ENCODE measurements at places on chromosomes 3 and 15.

- no peak for DNase-seq
Measured at GRCh38 chr3:120144267-120144666, 50.0 kb upstream of the GSK3B start.

GRCh38 chr3:122986693-122987179 lies 40.8 kb downstream of the SEMA5B start:
- DNase-seq, result no peak

GRCh38 chr15:80171787-80172186 lies 19.0 kb downstream of the FAH start:
- DNase-seq, result no peak

- DNase-seq, result no peak
Measured at GRCh38 chr3:152281133-152281713, 12.5 kb downstream of the MBNL1 start.

GRCh38 chr15:69854521-69855181 lies 243.1 kb downstream of the TLE3 start:
- DNase-seq, result no peak

DNA sequence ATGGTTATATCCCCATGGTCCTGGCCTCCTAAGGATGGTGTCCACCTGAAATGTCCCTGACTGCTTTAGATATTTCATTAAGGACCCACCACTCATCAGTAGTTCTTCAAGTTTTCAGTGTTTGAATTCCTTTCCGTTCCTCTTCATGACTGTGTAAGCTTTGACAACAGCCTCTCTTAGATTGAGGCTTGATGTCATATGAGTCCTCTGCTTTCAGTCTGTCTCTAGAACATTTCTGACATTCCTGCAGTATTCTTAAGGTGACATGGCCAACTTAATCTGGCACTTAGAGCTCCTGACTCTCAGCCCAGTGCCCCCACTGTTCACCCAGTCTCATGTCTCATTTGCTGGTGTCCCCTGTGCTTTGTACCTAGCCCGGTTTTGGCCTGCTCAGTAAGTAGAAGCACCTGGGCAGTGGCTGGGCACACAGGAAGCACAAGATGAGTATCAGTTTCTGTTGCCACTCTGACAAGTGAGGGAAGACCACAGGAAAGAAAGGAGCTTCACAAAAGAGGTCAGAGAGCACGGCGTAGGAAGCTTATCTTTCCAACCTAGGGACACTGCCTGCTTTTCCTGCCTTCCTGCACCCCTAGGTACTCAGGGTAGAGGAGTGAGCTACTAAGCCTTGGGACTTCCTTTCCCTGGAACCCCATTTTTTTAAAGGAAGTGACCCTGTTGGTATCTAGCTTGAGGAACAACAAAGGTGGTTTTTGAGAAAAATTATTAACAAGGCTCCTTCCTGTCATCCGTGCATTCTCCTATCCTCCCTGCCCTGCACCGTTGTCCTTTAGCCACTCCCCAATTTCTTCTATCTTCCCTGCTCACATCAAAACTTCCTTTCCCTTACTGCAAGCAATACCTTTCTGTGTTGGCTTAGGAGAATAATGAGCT lies 103.1 kb downstream of the KLHL25 start:
- DNase-seq, result no peak

DNA sequence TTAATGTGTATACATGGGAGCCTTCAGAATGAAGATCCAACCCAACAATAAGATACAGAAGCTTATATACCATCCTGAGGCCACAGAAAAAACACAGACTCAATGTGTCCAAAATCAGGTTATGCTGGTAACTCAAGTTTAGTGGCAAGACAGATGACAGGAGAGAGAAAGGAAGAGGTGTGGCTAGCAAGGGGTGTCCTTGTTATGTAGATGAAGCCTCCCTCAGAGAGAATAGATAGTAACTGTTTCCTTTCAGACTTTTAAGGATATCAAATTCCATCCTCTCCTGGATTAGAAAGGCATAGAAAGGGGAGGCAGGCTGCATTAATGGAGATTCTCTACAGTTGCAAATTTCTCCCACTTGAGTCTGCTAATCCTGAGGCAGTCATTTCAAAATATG lies 447.4 kb downstream of the GABRB3 start:
- DNase-seq, result no peak

- DNase-seq, result no peak
Measured at GRCh38 chr15:90037511-90037860, 36.4 kb downstream of the ZNF710 start.

DNA sequence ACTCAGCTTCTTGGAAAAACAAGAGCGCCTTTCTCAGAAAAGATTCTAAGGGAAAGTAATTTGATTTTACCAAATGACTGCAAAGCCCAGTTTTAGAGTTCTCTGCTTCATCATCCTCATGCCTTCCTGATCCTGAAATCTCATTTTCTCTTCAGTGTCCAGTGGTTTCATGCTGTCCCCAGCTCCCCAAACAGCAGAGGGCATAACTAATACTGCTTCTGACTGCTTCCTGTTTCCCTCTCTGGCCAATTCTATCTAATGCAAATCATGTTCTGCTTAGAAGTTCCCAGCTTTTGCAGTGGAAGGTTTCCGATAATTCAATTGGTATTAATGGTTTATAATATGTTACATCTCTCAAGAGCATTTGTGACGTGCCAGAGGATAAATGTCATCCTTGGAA lies 161.1 kb downstream of the CLSTN2 start:
- DNase-seq, result no peak

DNA sequence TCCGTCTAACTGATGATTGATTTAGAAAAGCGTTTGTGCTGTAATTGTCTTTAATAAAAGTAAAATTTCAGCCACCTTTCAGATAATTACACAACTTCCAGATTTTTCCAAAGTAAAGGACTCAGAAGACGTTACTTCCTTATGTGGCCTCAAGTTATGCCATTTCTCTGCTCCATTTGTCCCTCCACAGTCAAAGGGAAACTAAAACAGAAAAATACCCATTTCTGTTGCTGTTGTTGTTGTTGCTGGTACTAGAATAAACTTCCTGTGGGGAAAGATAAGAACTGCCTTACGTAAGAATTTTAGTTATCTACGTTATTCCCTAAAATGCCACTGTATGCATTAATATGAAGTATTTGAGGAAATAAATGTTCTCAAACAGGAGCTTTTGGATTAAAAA lies 153.9 kb downstream of the P3H2 start:
- no peak for DNase-seq

GRCh38 chr15:94375997-94376396 lies 144.6 kb downstream of the MCTP2 start:
- peak; percentile 7 for DNase-seq

- DNase-seq, result no peak
Measured at GRCh38 chr3:25424614-25425013, 3.4 kb upstream of the RARB start.

DNA sequence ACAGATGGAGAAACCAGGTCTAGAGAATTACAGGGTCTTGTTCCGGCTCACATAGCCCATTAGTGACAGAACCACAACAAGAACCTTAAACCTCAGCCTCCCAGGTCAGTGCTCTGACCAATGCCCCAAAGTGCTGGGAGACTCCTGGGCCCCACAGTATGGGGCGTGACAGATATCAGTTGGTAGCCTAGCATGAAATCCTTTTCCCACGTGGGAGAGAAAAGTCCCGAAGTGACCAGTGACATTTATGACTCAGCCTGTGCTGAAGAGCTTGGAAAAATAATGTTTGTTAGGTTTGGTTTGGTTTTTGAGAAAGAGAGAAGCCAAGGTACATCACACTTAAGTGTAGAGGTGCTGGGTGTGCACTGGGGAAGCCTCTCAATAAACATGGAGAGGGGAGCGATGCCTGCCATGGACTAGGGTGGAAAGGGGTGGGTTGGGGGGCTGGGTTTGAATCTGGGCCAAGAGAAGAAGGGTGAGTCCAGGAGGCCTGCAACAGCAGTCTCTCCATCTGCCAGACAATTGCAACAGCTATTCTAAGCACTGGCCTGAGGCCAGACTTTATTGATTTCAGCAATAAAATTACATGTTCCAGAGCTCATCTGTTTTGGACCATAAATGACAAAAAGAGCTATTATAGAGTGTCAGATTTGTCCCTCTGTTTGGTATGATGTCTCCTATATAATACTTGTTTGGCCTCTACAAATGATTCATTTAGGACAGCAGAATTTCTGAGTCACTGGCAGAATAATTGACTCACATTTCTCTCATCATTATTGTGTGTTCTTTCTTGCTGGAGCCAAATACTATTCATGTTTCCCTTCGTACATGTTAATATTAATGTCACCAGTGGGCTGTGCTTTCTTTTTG lies 43.4 kb downstream of the C2CD4A start:
- DNase-seq, result peak; percentile 65

- no peak for DNase-seq
Measured at GRCh38 chr3:115577000-115577399, 46.3 kb upstream of the GAP43 start.

DNA sequence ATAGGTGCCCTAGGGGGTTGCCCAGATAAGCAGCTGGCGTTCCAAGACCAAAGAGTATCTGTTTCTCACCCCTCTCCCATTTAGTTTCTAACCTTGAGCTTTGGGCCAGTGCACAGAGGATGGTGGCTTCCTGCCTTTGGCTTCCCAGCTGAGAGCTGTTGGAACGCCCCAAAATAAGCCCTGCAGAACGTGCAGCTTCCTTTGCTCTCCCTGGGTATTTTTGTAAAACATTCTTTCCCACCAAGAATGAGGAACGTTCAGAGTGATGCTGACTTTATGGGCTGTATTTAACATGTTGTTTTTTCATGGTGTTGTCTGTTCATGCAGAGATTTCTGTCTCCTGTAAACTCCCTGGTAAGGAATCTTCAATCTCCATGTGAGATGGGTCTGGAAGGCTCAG lies 63.8 kb downstream of the LPP start:
- DNase-seq, result no peak
